ENCODE measurements at places on chromosomes 3 and 15.

- DNase-seq = peak; percentile 80
These were observed 1.2 kb downstream of the HRH1 start for GRCh38 chr3:11155341-11156025.

- DNase-seq = no peak
These were observed 567.5 kb upstream of the CCDC54 start for GRCh38 chr3:106809623-106810299.

DNA sequence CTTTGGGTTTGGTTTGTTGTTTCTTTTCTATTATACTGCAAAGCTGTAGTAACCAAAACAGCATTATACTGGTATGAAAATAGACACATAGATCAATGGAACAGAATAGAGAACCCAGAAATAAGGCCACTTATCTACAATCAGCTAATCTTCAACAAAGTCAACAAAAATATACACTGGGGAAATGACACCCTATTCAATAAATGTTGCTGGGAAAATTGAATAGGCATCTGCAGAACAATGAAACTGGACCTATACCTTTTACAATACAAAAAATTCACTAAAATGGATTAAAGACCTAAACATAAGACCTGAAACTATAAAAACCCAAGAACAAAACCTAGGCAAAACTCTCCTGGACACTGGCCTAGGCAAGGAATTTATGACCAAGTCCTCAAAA is 52.9 kb downstream of the TLNRD1 start:
- DNase-seq = no peak

DNA sequence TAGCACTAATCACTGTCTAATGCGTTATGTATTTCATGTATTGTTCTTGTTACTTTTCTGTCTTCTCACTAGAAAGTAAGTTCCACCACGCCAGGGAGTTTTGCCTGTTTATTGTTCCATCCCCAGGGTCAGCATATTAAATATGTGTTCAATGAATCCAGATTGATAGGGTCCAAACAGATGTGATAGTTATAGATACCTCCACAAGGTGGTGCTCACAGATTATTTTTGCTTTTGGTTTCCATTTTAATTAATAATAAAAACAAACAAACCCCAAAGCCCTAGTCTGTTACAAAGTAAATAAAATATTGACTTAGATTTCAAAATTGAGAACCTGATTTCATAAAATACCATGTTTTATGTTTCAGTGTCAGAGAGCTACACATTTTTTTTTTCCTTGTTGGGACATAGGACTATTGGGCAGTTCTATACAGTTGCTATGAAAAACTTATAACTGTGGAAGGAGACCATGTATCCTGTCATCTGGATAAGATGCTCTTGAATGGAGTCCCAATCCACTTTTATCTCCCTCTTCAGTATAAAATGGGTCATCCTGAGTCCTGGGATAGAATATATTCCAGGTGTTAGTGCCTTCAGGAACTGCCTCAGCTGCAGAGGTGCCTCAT is 12.4 kb downstream of the OTOL1 start:
- peak; percentile 4 for DNase-seq

DNA sequence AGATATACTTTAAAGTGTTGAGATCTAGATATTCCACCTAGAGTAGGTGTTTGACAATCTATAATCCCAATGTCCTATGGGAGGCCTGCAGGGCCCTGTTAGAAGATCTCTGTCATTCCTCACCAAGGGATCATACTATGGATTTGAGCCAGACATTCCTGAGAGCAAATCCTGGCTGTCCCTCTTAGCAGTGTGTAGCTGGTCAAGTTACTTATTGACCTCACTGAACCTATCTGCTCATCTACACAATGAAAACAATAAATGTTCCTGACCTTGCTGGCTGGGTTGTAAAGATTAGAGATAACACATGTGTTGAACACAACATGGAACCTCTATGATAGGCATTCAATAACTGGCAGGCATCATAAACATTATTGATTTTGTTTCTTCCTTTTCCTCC is 265.6 kb upstream of the ATP11B start:
- no peak for DNase-seq

- DNase-seq = no peak
These were observed 988 bp upstream of the CFAP92 start for GRCh38 chr3:128994581-128995546.

- no peak for DNase-seq
These were observed 5.1 kb downstream of the CPN2 start for GRCh38 chr3:194346035-194346434.

- DNase-seq = no peak
These were observed 22.2 kb downstream of the PSTPIP1 start for GRCh38 chr15:77017091-77017660.

DNA sequence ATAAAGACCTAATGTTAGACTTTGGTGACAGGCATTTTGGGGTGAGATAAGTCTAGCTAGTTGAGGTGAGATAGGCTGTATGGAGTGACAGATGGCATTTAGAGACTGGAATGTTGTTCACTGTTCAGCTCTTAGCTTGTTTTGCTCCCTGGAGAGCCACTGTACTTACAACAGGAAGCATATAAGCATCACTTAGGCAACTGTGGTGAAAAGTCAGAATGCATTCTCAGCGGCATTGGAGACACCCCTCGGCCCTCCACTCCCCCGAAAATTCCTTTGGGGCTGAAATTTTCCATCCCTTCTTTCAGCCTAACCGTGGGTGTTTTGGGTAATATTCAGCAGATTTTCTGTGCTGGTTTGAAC is 73.4 kb downstream of the SLCO3A1 start:
- no peak for DNase-seq

DNA sequence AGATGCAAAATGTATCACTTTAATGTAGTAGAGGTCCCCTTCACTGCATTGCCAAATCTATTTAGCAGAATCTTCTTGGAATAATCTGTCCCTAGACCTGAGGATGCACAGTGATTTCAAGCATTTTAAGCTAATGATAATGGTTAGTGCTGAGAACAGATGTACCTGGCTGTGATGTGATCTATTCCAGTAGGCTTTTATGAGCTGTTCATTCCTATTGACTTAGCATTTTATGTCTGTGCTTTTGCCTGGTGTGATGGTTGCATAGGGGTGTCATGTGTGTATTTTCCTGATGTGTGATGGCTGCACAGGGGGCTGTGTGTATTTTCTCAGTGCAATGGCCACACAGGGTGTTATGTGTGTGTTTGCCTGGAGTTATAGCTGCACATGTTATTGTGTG is 272.9 kb downstream of the TIGIT start:
- DNase-seq = no peak

DNA sequence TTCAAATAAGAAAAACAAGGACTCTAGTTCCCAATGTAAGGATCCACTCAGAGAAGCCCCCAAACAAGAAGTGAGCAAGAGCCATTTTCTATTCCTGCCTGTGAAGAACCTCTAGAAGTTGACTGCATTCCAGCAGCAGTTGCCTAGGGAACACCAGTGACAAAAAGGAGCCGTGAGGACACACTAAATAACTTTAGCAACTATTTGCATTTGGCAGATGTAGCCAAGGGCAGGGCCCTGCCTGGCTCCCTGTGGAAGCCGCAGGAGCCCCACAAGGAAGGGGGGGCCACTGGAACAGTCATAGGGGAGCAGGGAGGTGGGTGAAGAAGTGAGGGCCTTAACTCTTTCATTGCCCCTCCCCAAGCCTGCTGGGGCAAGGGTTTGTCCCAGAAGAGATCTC is 470.2 kb upstream of the PROK2 start:
- no peak for DNase-seq

DNA sequence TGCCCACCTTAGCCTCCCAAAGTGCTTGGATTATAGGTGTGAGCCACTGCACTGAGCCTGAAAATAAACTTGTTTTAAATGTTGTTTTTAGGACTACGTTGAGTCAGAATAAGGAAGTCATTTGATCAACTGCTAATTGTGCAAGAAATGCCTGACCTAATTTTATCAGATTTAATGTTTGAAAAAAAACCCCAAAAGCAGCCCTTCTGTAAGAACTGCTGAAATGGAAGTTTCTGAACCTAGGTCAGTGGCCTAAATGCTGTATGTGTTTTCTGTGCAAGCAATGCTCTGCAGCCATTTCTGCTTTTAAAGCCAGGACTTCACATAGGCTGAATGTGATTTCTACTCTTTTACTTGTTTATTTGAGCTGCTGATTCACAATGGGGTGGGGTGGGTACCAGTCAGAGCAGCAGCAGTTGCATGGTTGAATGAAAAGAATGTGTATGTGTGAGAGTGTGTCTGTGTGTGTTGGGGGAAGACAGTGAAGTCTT is 6.6 kb downstream of the GPX1 start:
- DNase-seq = peak; percentile 46

DNA sequence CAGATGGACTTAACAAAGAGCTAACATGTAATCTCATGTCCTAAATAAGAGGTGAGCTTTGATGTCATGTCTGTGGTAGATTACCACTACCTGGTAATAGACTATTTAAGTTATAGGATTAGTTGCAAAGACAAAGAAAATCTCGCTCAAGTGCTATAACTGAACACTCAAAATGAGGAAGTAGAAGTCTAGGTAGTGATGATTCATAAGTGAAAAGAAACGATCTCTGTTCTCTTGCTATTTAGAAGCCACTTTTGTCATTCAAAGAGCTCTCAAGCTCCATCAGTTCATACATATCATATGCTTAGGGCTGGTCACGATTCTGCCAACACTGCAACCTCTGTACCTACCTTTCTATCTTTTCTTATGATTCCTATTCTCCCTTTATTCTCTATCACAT is 110.9 kb downstream of the EDEM1 start:
- DNase-seq = no peak

DNA sequence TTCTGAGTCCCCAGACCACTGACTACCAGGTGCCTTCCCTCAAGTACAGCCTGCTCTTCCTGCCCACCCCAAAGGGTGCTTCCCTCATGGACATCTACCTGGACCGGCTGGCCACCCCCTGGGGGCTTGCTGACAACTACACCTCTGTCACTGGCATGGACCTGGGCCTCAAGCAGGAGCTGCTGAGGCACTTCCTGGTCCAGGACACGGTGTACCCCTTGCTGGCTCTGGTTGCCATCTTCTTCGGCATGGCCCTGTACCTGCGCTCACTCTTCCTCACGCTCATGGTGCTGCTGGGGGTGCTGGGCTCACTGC is 9.3 kb downstream of the DISP2 start:
- no peak for DNase-seq

DNA sequence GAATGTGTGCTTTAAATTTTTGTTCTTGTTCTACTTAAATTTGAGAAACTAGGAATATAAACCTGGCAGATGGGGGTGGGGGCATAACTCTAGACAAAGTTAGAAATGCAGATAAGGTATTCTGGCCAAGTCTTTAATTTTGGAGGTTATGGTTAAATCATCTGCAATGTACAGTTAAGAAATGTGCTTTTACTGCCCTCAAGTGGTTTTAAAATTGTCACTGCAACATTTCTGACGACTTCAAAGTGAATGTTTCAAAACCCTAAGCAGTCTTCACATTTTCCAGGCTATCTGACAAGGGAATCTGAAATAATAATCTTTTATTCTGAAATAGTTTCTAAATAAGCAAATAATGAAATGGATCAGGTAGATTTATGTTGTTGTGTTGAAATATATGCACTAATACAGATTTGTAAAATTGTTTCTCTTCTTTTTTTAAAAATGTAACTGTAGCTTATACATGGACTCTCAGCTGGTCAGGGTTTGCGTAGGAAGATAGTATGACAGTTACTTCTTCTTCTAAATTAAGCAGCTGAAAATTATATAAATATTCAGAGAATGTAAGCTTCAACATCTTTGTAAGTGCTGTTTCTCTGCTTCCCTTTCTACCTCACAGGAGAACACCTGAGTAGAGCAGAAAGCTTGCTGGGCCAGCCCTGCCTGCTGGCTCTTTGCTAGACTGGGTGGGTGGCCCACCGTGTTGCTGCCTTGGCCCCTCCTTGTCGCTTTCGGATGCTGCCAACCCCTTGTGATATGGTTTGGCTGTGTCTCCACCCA is 45.0 kb downstream of the SUCNR1 start:
- peak; percentile 57 for DNase-seq

- DNase-seq = no peak
These were observed 15.6 kb upstream of the PRTG start for GRCh38 chr15:55758580-55758986.

GRCh38 chr15:40232625-40233070 is 6.2 kb upstream of the PAK6 start:
- no peak for DNase-seq

DNA sequence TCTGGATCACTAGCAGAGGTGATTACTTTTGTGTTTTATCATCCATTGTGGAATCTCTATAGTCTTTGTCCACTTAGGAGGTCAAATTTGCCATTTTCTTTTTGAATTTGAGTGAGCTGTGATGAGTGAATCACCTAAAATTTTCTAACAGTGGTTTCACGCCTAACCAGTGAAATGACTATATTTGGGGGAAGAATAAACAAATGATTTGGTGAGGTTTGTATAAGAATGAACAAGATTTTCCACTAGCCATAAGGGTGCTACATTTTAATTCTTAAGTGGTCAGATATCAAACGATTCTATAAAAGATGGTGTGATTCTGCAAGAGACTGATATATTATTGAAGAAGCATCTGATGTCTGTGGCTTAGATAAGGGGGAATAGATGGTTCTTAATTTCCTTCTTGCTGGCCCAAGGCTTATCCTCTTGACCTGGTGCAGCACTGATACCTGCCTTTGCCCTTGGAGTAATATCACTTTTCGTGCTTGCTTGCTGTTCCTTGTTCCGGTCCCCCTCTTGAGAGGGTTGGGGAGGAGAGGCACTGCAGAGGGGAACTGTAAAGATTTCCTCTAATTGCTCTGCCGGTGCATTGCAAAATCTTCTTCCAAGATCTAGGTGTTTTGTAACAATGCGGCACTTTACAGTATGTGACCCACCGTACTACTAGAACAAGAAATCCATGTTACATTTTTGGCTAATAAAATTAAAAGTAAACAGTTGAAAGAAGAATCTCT is 14.5 kb downstream of the C3orf20 start:
- DNase-seq = no peak

DNA sequence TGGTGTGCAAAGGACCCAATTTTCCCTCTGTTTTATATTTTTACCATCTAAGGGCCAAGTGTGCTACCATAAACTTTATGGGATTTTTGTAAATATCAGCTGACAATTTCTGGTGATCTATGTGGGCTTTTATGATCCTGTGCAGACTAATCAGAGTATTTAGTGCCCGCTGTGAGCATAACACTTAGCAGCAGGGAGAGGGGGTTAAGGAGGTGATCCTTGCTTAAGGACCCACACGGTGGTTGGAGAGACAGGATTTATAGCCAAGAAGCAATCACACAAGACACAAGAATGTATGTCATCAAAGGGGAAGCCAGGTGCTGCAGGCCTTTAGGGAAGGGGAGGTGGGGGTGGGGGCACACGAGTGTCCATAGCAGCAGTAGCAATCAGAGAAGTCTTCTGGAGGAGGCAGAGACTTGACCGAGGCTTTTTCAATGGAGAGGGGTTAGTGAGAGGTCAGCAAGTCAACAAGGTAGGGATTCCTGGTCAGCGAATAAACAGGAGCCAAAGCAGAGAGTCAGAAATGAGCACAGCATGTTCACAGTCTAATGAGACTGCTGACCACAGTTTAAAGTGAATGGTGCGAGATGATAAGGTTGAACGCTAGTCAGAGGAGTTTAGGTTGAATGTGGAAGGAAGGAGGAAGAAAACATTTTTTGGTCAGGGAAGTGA is 4.5 kb upstream of the CACNA1D start:
- no peak for DNase-seq

- no peak for DNase-seq
These were observed 233.3 kb downstream of the TIGIT start for GRCh38 chr3:114527036-114527644.

Data from kidney capillary endothelial cell (primary cell).